ENCODE measurements at places on chromosomes 5 and 9.

DNA sequence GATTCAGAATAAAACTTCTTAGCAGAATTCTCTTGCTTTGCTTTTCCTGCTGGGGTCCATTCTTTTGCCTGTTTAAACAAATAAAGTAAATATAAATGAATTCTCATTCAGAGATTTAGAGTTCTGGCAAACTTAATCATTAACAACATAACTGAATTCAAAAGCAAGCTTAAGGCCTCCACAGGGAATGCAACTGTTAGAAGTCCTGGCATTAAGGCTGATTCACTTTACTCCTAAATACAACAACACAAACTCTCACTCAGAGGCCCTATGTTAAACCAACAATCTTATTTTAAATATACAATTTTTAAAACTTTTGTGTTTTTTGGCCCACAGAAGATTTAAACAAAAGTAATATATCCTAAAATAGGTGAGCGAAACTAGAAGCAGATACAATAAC, 178.3 kb downstream of the AP3B1 start:
- no peak for DNase-seq

- no peak for DNase-seq
These were observed 752.9 kb upstream of the SEMA6A start for GRCh38 chr5:117327511-117327910.

GRCh38 chr9:136488247-136489214, 5.7 kb upstream of the SEC16A start:
- peak; percentile 75 for DNase-seq

- no peak for DNase-seq
These were observed 229.3 kb downstream of the GOLPH3 start for GRCh38 chr5:31944684-31945445.

DNA sequence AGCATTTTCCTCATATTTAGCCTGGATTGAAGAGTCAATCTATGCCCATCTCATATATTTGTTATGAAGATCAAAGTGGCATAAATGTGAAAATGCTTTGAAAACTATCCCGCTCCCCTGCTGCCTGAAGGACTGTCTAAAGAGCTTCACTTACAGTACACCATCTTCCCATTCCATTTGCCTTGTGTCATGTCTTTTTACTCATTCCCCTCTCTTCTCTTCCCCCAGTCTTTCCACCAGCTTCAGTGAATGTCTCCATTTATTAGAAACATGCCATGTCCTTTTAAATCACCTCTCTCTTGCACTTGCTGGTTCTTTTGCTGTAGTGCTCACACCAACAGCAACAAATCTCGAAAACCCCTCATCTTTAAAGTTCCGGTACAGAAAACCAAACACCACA, 192.7 kb upstream of the SGCD start:
- DNase-seq: no peak

DNA sequence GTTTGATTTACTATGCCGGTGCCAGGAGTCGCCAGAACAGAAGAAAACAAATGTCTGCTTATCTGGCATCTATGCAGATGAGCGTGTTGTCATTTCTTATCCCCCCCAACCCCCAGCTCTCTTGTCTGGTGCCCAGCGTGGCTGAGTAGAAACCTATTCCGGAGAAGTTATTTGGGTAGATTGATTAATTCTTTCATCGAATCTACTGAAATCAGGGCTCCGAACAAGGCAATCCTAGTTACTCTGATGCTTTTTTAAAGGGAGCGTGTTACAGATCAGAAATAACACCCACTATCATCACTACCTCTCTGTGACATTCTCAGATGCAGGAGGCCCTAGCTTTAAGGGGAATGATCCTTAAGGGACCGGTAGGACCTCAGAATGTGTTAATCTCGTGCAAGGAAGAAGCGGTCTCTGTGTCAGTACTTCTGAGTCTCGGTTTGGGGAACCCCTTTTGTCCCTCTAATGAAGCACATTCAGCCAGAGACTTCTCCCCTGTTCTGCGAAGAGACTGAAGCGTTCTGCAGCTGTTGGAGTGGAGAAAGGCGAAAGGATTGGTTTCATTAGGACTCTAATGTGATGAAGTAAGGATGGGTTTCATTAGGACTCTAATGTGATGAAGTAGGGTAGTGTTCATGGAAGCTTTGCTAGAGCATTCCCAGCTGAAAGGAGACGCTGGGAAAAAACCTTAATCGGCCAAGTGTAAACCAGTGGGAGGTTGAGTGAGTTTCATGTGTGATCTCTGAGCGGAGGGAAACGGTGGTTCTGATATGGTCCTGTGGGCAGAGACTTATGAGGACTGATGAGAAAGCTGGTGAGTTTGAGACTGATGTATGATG, 1.5 kb downstream of the PIP5K1B start:
- DNase-seq: no peak

GRCh38 chr9:2336055-2336454, 285.5 kb upstream of the VLDLR start:
- no peak for DNase-seq

DNA sequence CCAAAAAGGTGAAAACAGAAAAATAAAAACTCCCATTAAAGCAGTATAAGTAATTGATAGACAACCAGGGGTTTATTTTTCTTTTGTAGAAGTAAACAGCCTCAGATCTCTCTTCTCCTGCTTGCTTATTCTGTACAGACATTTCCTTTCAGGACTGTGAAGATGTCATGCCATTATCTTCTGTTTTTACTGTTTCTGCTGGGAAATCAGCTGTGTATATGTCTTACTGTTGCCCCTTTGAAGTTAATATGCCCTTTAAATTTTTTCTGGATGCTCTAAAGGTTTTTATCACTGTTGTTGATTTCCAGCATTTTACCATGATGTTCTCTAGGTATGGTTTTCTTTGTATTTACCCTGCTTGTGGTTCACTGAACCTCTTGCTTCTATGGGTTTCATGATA, 199.5 kb downstream of the NXNL2 start:
- no peak for DNase-seq

GRCh38 chr5:68452286-68452685, 236.7 kb downstream of the PIK3R1 start:
- DNase-seq: no peak

DNA sequence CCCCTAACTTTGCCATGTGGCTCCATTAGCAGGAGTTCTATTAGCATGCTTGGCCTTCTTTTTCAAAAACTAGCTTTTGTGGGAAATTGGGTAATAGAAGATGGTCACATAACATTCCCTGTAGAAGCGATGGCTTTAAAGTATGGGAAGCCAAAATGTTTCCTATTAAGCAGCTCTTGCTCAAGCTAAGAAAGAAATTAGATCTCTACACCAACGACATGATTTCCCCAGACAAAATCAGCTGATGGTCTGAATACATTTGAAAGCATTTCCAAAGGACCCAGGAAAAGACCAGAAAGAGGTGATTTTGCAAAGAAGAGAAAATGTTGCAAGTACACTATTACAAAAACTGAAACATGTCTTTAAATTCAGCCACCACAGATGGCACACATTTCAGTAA, 4.8 kb upstream of the NFIL3 start:
- no peak for DNase-seq

DNA sequence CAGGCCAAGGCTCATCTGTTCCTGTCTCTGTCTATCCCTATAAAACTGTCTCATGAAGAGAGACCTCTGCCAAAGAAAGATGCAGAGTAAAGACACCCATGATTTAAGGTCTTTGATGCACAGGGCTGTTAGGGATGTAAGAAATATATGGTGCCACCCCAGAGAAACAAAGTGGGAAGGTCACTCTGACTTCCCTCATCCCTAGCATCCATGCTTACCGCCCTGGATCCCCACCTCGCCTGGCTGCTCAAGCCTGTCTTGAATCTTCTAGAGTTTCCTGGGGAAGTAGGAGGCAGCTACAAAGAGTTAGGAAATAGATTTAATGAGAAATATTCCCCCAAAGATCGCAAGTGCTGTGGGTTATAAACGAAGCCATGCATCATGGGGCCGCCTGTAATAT, 349.2 kb downstream of the SLIT3 start:
- DNase-seq: no peak

- no peak for DNase-seq
These were observed 33.2 kb upstream of the ALDH1B1 start for GRCh38 chr9:38359297-38359653.

GRCh38 chr5:98936948-98937715, 8.3 kb upstream of the CHD1 start:
- no peak for DNase-seq

GRCh38 chr5:173328844-173329490, 753 bp upstream of the STC2 start:
- no peak for DNase-seq

- no peak for DNase-seq
These were observed 23.5 kb downstream of the FAM114A2 start for GRCh38 chr5:154015071-154015693.

GRCh38 chr5:669111-669841, 23.9 kb downstream of the TPPP start:
- DNase-seq: peak; percentile 50

DNA sequence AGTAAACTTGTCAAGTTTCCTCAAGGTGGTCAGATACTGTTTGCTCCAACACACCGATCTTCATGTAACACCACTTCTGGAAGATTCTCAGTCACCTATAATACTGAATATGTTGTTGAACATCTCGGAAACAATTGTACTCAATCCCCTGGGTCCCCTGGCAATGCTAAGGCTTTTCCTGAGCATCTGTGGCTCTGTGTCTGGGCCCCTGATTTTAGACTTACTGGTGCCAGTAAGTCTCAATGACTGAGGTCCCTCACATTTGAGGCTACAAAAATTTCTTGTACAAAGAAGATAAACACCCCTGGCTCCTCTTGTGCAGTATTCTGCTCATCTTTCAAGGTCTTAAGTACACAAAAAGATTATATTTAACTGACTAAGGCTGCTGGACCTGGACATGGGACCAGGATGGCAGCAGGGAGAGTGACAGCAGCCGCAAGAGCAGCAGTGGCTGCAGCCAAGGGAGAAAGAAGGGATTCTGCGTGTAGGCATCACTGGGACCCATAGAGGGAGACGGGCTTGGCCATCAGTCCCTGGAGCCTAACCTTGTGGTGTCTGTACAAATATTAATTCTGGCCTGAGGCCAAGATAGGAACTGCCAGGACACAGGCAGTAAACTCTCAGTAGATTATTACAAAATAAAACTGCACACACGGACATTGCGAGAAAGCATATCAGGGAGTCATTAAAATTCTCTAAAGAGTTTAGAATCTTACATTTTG, 49.0 kb upstream of the TNPO1 start:
- DNase-seq: no peak

- no peak for DNase-seq
These were observed 14.2 kb upstream of the MXD3 start for GRCh38 chr5:177325868-177326381.

- DNase-seq: no peak
These were observed 63.6 kb downstream of the CEP120 start for GRCh38 chr5:123359454-123360200.

GRCh38 chr5:66981266-66982055, 215.1 kb downstream of the CD180 start:
- DNase-seq: no peak

- no peak for DNase-seq
These were observed 64.1 kb downstream of the PDE4D start for GRCh38 chr5:59829386-59829785.

DNA sequence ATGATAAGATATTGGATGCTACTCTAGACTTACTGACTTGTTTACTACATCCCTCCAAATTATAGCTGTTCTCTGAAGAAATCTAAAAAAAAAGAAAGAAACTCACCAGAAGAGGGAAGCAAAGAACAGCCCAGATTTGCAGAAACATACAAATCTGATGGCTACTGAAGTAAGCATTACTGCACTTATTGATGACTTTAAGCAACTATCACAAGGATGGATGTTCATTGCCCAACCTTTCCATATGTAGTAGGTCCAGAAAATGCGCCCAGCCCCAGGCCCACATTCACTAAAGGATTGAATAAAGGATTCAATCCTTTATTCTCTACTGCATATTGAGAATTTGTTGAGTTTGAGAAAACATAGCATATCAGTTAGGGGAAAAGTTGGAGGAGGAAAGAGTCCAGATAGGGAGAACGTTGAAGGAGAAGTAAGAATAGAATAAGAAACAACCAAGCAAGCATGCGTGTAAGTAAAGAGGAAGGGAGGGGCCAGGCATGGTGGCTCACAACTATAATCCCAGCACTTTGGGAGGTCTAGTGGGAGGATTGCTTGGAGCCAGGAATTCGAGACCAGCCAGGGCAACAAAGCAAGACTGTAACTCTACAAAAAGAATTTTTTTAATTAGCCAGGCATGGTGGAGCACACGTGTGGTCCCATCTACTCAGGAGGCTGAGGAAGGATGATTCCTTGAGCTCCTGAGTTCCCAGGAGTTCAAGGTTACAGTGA, 33.8 kb upstream of the DTWD2 start:
- no peak for DNase-seq

- no peak for DNase-seq
These were observed 84.3 kb upstream of the MELK start for GRCh38 chr9:36488389-36488756.

DNA sequence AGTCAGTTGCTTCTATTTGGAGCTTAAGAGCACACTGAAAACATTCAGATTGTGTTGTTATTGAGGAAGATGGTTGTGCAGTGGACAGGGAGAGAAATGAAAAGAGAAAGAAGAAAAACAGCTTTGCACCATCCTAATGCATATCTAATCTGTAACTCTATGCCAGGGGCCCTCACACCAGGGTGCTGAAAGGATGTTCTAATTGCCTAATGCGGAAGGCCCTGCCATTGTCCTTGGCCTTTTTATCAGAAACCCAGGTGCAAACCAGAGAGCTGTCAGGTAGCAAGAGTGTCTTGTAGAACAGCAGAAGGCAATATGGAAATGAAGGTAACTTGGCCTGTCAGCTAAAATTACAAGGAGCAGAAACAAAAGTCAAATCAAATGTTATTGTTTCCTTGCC, 384.5 kb upstream of the PIK3R1 start:
- no peak for DNase-seq

GRCh38 chr9:21461377-21461776, 20.7 kb downstream of the IFNE start:
- no peak for DNase-seq

DNA sequence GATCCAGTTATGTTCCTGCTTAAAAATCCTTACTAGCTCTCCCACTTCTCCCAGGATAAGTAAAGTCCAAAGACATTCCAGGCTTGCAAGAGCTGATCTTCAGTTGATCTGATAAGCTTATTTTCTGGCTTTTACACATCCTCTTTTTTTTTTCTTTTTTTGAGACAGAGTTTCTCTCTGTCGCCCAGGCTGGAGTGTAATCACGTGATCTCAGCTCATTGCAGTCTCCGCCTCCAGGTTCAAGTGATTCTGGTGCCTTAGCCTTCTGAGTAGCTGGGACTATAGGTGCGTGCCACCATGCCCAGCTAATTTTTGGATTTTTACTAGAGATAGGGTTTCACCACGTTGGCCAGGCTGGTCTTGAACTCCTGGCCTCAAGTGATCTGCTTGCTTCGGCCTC, 37.3 kb upstream of the PTPN3 start:
- DNase-seq: no peak

DNA sequence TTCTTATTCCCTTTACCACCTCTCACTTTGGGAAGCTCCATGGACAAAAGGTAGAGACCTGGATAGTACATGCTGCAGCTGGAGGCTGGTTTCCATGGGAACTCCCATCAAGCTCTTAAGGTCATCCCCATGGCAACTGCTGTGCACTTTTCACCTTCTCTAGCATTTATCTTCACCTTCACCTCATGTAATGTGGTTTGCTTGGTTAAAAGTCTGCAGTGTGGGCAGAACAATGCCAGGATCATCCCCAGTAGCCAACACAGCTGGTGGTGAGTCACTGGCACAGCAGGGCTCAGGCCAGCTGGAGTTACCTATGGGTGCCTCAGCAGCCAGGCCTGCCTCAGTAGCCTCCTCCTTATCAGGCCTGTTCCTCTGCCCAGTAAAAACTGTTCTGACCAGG, 210.5 kb downstream of the GRIA1 start:
- no peak for DNase-seq

Measured in T-helper 9 cell (primary cell).